ENCODE measurements at places on chromosomes 3 and 15.

DNA sequence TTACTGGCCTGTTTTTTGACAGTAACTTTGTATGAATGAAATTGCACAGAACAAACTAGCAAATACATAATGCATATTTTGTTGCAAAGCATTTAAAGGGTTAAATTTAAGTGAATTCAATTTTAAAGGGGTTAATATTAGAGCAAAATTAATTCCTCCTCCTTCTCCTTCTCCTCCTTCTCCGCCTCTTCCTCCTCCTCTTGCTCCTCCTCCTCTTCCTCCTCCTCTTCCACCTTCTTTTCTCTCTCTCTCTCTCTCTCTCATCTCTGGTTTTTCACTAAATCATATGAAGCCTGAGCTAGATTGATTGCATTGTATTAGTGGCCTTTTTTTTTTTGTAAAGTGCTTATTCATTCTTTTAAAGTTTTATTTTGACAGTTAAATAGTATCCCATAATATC, 154.5 kb downstream of the THRB start:
- no peak for DNase-seq

DNA sequence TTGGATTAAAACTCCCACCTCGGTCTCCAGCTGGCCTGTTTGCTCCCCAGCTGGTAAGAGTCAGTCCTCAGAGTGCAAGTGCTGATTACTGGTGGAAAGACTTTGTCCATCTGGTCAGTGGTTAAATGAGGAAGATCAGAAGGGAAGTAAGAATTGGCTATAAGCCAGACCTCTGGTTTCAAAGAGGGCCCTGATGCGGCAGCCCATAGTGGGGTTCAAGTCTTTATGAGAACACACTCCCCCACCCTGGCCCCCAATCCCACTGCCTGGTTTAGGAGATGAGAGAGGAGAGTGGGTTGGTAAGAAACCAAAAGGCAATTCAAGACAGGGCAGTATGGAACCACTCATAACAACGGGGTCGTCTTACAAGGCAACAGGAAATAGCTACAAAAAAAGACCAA, 65.0 kb downstream of the FRMD4B start:
- no peak for DNase-seq

DNA sequence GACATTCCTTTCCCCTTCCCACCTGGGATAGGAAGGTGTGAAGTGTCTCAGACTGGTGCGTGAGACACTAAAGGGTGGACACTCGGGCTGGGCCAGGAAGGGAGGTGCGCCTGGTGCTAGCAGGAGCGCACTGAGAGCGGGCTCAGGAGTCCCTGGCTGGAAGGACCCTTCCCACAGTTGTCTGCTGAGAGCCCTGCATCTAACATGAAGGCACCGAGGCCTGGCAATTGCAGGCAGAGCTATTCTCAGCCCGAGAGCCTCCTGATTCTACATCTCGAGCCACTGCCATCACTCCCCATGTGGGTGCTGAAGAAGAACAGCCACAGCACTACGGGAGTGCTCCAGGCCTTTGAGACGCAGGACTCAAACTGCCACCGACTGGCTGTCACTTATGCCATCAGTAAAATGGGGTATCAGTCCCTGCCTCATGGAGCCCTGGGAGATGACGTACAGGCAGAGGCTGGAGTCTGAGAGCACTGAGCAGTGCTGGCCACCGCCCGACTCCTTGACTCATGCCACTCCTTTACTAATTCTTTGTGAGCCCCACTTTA, 159.4 kb downstream of the KLF13 start:
- no peak for DNase-seq

DNA sequence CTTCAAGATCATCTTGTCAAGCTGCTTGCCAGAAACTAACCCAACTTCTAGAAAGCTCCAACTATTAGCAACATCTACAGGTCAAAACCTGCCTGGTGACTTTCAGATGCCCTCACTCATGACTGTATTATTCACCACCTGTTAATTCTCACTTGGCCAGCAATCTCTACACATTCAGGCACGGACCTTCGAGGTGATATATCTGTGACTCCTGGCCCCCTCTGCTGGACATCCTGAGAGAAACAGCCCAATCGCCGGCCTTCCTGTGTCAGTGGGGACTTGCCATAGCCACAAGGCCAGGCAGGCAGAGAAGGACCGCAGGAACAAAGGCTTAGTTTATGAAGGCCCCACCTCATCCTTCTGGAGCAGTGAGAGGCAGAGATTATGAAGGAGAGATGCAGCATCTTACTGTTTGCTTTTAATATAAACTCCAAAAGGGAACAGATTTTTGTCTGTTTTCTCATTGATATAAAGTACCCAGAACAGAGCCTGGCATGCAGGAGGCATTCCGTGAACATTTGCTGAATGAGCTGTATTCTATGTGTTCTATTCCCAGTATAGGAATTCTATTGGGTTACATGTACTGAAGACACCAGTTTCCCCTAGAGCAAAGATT, 24.4 kb upstream of the OCA2 start:
- DNase-seq = peak; percentile 66

DNA sequence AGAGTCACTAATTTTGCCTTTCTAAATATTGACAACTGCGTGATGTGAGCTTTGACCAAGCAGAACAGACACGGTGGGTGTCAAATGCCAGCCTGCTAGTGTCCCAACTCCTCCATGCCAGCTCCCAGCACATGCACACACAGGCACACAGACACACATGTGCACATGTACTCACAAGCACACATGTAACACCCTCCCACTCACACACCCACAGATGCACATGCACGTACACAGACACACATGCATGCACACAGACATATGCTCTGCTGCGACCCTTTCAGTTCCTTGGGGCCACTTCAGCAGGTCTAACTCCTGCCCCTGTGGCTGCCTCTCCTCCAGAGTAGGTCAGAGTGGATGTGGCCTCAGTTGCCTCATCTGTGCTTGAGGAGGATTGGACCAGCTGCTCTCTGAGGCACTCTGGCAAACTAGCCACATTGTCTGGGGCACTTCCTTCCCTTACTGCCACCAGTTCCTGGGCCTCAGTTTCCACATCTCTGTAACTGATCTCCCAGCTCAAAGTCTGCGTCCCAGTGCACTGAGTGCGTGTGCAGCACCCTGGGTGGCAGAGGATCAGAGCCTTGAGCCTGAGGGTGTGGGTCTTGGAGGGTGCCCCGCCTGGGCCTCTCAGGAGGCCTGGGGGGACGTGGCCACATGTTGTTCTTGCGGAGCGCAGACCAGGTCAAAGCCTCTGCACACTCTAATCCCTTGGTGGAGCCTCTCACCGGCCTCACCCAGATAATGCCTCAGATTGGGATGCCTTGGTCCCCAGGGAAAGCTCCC, 55.0 kb upstream of the PRR23E start:
- DNase-seq = no peak

GRCh38 chr3:176097027-176097426, 1100.3 kb downstream of the TBL1XR1 start:
- no peak for DNase-seq

- peak; percentile 62 for DNase-seq
Measured at GRCh38 chr15:39140060-39140604, 440.7 kb upstream of the THBS1 start.

GRCh38 chr3:103791786-103792515, 1357.1 kb downstream of the ZPLD1 start:
- no peak for DNase-seq

GRCh38 chr3:108420926-108421325, 89.5 kb downstream of the MYH15 start:
- DNase-seq = no peak
